ENCODE measurements at places on chromosomes 6 and 20.

DNA sequence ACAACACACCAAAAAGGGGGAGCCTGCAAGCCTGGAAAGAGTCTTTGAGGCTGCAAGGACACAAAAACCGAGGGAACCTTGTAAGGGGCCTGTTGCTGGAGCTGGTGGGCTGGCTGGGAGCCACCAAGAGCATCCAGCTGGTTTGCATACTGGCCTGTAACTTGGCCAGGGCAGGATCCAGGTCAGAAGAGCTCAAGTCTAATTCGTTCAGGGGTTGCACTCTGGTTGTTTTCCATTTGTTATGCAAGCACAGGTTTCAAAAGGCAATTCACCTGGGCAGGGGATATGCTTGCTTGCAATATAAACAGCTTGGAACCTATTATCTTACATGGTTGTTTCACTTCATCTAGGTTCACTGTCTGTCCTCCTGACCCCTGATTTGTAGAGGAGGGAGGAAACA lies 98.3 kb upstream of the GCM1 start:
- DNase-seq, result no peak

GRCh38 chr20:62114894-62115293 lies 7.4 kb upstream of the LSM14B start:
- DNase-seq, result no peak

DNA sequence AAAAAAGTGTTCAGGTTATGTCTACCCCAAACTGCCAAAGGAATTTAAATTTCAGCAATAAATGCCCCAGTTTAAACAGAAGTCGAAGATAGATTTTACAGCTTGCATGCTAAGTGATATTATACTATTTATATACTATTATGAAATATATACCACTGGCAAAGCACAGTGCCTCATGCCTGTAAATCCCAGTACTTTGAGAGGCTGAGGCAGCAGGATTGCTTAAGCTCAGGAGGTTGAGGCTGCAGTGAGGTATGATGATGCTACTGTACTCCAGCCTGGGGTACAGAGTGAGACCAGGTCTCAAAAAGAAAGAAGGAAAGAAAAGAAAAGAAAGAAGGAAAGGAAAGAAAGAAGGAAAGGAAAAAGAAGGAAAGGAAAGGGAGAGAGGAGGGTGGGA lies 102.1 kb downstream of the MTFR2 start:
- no peak for DNase-seq

- no peak for DNase-seq
Measured at GRCh38 chr6:40727271-40727670, 140.1 kb upstream of the LRFN2 start.

DNA sequence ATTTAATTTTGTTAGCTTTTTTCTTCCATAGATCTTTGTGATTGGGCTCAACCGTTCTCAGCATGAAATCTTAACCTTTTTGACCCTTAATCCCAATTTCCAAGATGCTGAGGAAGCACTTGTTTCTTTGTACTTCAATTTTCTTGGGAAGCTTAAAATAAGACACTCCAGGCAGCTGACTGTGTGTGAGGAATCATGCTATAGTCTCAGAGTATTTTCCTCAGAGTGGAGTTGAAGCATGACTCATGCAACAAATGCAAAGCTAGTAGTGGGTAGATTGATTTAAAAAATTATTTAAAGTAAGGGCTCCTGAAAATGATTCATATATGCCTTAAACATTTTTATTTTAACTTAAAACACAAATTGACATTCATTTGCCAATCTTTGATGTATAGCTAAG lies 168.7 kb downstream of the BTBD3 start:
- DNase-seq, result no peak

DNA sequence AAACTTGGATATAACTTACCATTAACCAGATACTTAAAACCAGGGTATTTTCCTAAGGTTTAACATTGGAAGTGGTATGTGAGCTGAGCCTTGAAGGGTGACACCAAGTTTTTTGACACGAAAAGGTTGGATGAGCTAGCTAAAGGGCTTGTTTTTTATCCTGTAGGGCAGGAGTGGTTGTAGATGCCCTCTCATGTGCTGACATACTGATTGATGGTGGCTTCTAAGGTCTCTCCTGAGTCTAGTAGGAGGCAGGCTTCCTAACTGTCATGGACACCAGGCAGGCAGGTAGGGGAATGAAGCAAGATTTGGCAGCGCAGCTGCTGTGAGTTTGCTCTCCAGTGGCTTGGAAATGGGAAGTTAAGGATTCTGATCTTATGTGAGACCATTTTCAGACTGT lies 66.1 kb downstream of the FOXO3 start:
- DNase-seq, result no peak

DNA sequence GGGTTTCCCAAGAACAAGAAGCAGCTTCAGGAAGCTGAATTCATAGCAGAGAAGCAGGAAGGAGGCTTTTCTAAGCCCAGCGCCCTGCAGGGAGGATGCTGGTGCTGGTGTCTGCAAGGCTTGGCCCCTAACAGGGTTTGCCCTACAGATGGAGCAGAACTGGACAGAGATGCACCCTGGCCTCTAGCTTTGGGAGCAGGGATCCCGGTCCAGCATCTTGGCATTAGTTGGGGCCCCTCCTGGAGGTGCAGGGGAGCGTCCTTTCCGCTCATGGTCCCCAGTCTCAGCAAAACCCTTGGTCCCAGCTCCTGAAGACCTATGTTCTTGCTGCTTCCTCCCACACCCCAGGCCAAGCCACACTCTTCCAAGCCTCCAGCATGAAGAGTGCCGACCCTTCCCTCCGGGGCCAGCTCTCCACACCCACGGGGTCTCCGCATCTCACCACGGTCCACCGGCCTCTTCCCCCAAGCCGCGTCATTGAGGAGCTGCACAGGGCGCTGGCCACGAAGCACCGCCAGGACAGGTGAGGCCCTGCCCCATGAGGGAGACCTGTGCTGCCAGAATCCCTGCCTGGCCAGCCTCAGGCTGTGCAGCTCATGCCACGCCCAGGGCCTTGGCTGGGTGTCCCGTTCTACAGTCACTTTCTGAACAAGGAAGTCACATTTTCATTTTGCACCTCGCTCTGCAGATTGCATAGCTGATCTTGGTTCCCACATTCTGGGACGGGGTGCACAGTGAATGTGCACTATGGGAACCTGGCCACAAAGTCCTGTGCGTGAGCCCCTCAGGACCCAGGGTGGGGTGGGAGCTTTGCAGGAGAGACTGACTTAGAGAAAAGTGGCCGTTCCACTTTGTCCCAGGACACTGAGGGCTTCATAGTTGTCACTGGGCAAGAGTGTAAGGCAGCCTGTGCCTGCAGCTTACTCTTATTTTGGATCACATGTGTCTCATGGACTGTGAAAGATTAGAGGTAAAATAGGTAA lies 160.2 kb downstream of the SYCP2 start:
- no peak for DNase-seq

DNA sequence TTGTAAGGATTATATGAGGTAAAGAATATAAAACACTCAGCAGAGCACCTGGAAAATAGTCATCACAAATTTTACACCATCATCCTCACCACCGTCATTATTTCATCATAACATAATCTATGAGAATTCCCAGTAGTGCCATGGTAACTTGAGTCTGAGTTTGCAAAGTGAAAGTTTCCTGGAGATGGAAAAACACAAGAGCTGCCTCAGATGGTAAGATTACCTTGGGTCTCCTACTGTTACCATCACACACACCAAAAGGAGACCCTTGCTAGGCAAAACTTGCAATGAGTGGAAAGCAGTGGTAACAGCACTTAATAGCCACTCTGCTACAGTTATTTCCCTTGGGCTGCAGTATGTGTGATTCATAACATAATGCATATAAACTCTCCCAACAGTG lies 589.8 kb downstream of the RNF144B start:
- no peak for DNase-seq

DNA sequence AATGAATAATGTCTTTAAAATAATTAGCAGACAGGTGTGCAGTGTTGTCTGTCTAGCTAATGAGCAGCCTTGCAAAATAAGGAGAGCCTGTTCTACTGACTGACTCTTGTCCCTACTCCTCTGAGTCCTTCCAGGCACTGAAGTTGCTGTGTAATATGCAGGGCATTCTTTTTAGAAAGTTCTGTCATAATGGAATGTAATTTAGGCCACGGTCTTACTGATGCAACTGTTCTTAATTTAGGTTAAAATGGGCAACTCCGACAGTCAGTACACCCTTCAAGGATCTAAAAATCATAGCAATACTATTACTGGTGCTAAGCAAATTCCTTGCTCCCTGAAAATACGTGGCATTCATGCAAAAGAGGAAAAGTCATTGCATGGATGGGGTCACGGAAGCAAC lies 133.9 kb downstream of the TIAM2 start:
- no peak for DNase-seq

DNA sequence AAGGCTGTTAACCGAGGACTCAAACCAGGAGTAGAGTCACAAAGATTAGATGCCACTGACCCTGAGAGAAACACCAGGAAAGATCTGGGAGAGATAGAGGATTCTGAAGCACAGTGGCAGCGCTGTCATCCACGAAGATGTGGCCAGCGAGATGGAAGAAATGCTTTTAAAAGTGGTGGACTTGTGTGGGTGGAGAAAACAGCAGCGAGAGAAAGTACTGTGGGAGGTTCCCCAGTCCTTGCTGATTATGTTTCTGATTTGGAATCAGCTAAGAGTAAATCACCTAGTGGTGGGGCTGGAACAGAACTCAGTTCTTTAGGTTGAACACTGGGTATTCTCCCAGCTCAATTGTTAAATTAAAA lies 435 bp upstream of the ZNF322 start:
- DNase-seq, result no peak

DNA sequence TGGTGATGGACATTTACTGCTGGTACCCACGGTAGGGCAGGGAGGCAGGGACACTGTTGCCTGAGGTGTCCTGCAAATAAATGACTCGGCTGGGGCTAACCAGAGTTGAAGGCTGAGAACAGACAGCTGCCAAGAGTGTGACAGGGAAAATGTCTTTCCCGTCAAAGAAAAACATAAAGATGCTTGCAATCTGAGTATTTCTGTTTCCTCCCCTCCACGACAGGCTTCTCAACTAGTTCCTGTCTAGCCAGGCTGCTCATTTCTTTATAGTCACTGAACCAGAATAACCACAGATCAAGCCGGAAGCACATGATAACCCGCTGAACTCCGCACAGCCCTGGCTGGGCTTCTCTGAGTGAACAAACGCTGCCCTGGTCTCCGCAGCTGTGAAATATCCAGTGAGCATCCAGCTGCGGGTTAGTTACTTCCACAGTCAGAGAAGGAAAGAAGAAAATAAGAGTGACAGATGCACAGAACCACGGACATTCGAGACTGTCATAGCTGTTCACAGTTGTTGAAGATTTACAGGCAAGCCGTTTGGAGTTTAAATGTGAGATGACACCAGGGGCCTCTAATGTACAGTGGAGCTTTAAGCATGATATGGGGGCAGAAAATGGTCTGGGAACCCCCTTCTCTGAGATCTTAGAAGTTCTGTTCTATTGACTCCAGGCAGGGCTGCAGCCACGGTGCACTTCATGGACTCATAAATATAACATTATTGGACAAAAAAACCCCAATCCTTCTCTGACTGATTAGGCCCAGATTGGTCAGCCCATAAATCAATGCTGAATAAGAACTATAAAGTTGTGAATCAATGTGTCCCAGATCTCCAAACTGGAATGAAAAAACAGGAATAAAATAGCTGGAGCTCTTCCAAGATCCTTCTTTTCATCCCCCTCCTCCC lies 299.9 kb upstream of the SUPT3H start:
- peak; percentile 48 for DNase-seq

Data from H4 (cell line).